ENCODE measurements at places on chromosomes 16 and 17. TPM values are rescaled to one million over a fixed set of nuclear protein-coding genes. Genes with fewer than 3 reads are reported as not detected.

Gene ESRP2
- not detected for total RNA-seq

Gene P2RX5
- 1.2 TPM for total RNA-seq

Gene SKAP1
- total RNA-seq = not detected

Gene NFATC2IP
- 22.1 TPM for total RNA-seq

Gene KRT31
- 0.09 TPM for total RNA-seq

Gene SERPINF2
- total RNA-seq = 0.18 TPM

Gene MYADML2
- total RNA-seq = not detected

Gene CDRT15L2
- not detected for total RNA-seq

Data from fibroblast of the aortic adventitia (primary cell).